ENCODE measurements at places on chromosomes 3 and 15.

GRCh38 chr3:170506556-170506955, 79.3 kb downstream of the SLC7A14 start:
- no peak for DNase-seq

GRCh38 chr3:152671446-152672319, 163.2 kb upstream of the P2RY1 start:
- DNase-seq, result no peak

- DNase-seq, result no peak
These were observed 65.4 kb upstream of the XCR1 start for GRCh38 chr3:46092702-46093080.

DNA sequence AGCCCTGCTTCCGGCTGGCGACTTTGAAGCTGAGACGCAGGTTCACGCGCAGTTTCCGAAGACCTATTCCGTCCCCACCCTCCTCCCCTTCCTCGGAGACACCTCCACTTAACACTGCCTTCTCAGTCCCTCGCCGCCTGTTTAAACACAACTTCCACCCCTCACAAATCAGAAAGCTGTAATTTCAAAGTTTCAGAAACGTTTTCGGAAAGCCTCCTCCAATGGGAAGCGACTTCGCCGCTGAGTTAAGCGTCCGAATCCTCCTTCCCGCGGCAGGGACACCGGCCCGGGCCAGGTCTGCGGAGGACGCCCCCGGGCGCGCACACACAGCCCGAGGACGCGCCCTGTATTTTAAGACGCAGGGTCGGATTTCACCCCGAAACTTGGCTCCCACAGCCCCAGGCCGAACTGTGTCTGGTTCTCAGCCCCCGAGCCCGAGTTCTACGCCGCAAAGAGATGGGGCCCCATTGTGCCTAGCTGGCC, 559 bp upstream of the LRRN1 start:
- DNase-seq, result no peak

DNA sequence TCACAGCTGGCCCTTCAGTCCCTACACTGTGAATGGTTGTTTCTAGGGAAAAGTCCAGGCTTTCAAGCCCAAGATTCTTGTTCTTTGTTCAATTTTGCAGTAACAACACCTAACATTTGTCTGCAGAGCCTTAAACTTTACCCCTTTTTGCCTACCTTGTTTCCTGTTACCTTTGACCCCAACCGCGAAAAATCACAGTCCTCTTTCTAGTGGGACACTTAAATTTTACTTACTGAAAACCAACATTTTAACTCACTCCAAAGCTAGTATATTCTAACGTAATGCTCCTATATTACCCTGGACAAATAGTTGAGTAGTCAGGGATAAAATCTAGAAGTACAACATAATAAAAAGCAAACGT, 649 bp upstream of the PIK3CB start:
- DNase-seq, result no peak

GRCh38 chr15:74425630-74426029, 8.1 kb downstream of the SEMA7A start:
- no peak for DNase-seq

DNA sequence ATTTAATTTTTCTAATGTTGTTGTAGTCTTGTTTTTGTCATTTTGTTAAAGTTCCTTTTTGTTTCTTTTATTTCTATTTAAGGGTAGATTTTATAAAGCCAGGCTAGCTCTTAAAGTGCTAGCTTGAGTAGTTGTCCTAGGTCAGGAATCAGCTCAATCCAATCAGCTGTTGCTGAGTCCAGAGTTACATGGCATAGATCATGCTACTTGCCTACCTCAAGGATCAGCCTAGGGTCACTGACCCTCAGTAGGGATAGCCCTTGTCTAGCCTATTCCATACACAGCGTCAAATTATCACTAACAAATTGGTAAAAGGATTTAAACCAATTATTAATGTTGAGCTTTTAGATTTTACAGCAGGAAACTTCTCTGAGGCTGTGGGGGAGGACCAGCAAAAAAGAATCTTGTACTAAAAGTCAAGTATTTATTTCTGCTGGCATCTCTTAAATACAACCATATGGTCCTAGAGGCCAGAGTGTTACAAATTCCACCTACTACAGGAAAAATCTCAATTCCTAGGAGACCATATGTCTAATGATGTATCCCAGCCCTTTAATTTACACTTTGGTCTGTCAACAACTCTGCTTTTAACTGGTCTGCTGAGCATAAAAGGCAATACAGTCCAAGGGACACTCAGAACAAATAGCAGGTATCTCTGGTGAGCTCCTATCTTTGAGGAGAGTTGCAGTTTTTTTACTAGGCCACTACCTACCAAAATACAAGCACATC, 138.3 kb upstream of the PTPRG start:
- DNase-seq, result no peak

DNA sequence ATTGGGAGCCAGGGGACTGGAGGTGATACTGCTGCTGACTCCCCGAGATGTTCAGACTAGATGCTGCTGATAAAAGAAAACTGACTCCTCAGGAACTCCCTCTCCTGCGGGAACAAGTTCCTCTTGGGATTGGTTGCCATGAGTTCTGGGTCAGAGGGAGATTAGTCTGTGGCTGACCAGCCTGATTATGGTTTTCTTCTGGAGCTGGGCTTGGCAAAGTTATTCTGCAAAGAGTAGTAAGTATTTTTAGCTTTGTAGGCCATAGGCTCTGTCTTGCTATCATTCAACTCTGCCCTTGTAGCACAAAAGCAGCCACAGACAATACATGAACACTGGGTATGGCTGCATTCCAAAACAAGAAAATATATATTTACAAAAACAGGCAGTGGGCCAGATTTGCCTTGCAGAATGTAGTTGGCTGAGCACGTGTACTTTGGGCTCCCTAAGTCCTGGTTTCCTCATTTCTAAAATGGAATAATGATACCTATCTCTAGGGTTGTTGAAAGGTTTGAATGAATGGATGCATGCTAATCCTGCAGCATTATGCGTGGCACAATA, 796.8 kb downstream of the AGBL1 start:
- no peak for DNase-seq

- no peak for DNase-seq
These were observed 22.0 kb upstream of the ZCWPW2 start for GRCh38 chr3:28326458-28326926.

- no peak for DNase-seq
These were observed 387.4 kb downstream of the PTPRG start for GRCh38 chr3:61948699-61949305.

GRCh38 chr3:139982404-139982803, 47.4 kb downstream of the CLSTN2 start:
- no peak for DNase-seq

- DNase-seq, result no peak
These were observed 102.5 kb downstream of the MESD start for GRCh38 chr15:80887148-80887547.

DNA sequence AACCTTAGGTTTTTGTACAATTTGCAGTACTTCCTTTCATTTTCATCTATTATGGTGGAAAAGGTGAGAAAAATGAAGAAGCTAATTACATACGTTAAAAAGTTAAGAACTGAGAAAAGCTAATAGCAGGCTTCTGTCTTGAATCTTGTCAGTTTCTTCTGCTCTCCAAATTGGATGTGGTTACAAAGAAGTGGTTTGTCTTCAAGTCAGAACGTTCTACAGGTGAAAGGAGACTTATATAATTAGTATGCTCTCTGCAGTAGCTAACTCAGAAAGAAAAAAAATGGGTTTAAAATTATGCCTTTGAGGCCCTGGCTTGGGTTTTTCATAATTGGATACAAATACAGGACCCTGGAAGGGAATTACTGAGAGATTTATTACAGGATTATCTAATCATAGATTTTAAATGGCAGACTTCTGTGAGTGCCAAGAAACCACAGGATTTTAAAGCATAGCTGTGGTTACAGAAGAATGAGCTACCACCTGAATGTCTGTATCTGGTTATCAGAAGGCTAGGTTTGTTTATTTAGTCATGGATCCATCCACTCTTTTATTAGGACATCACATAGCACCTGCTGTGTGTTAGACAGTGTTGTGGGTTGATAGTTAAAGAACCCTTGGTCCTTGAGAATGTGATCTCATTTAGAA, 528.1 kb upstream of the MCTP2 start:
- no peak for DNase-seq

DNA sequence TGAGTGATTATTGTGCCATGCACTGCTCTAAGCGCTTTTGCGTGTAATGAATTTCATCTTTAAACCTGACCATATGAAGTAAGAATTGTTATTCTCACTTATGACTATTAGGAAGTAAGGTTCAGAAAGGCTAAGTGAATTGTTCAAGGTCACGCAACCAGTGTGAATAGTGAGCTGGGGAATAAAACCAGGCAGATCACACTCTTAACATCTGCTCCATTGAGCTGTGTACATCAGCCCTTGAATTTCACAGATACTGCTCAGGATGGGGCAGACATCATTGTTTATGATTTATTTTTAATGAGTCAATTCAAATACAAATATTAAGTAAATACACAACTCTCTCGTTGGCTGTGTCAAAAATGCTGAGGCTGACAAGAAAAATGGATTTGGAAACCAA, 184.5 kb downstream of the FNDC3B start:
- DNase-seq, result no peak

- no peak for DNase-seq
These were observed 462.0 kb upstream of the THRB start for GRCh38 chr3:24956613-24957012.

- DNase-seq, result no peak
These were observed 29.5 kb downstream of the TKT start for GRCh38 chr3:53226142-53226840.

GRCh38 chr3:127714125-127714571, 41.4 kb downstream of the ABTB1 start:
- DNase-seq, result no peak

GRCh38 chr3:168544097-168544957, 448.6 kb upstream of the GOLIM4 start:
- DNase-seq, result no peak

- DNase-seq, result no peak
These were observed 80.4 kb upstream of the ZBTB20 start for GRCh38 chr3:115227461-115227860.

- DNase-seq, result no peak
These were observed 54.8 kb upstream of the ATP2C1 start for GRCh38 chr3:130838898-130839600.

DNA sequence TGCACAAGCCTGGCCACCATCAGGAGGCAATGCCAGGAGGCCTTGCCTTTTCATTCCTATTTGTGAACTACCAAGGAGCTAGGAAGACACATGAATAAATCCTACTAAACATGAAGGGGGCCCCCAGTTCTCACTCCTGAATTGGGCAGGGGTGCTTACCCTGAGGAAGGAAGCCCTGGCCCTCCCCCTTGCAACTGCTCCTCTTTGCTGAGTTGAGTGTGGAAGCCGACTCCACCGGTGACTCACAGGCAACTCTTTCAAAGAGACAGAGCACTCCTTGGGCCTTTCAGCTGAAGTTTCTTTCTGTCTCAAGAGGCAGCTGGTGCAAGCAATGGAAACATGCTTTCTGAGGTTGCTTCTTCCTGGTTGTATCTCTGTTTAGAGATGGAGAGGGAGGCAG, 1.7 kb downstream of the GABRG3 start:
- no peak for DNase-seq

- DNase-seq, result no peak
These were observed at the start of gene SLC38A3 for GRCh38 chr3:50204804-50205412. SLC38A3 (plus strand) TSS chr3:50205271; CDS start chr3:50214200, 8,929 bp downstream.

DNA sequence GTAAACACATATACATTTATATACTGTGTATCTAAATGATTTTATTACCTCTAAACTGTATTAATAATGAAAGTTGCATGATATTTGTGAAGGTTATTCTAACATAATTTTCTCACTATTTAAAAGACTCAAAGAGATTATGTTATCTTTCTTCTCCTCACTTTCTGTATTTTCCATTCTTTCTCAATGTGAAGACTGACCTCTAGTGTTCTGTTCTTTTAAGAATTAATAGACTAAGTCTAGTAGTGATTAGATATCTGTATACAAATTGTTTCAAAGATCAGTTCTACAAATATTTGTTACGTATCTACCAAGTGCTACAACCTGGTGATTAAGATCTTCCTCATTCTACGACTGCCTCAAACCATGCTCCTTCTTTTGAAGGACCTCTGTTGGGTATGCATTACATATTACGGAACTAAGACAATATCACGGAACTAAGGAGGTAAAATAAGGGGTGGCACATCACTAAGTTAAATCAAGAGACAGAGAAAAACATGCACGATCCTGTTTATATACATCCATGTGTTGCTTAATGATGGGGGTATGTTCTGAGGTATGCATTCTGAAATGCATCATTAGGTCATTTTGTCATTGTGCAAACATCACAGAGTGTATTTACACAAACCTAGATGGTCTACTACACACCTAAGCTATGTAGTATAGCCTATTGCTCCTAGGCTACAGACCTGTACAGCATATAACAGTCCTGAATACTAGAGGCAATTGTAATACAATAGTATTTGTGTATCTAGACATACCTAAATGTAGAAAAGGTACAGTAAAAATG, 161.5 kb upstream of the KBTBD8 start:
- no peak for DNase-seq

Measured in stimulated activated CD4-positive, alpha-beta T cell treated with anti-CD3 and anti-CD28 coated beads, TNF-alpha, amount 100 ng/mL, for 48 hours (primary cell).